Gastroesophageal sphincter (tissue), 4 donors: ENCODE measurements at places on chromosomes 7 and 10.
A peak's percentile ranks its signal among the peaks of the same experiment; 100 is the strongest.

GRCh38 chr7:2012981-2013380, 219.8 kb downstream of the MAD1L1 start:
- ATAC-seq, result no peak

DNA sequence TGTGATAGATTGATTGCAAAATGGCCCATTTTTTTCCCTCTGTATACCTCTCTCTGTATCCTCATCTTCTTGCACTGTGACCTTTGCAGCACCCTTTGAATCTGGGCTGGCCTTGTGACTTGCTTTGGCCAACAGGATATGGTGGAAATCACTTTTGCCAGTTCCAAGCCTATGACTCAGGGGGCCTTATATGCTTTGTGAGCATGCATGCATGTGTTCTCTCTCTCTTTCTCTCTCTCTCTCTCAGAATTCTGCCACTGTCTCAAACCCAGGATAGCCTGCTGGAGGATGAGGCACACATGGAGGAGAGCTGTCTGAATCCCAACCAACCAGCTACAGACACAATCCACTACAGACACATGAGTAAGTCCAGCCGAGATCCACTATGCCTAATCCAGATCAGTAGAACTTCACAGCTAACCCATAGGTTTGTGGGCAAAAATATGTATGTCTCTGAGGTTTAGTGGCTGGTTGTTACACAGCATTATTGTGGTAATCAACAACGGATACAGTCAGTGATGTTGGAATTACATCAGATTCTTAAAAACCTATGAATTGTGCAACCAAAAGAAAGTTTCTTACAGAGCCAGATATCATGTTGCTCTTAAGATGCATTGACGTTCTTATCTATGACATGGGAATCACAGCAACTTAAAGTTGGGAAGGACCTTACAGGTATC, 41.8 kb upstream of the ABCB4 start:
- no peak for ATAC-seq

DNA sequence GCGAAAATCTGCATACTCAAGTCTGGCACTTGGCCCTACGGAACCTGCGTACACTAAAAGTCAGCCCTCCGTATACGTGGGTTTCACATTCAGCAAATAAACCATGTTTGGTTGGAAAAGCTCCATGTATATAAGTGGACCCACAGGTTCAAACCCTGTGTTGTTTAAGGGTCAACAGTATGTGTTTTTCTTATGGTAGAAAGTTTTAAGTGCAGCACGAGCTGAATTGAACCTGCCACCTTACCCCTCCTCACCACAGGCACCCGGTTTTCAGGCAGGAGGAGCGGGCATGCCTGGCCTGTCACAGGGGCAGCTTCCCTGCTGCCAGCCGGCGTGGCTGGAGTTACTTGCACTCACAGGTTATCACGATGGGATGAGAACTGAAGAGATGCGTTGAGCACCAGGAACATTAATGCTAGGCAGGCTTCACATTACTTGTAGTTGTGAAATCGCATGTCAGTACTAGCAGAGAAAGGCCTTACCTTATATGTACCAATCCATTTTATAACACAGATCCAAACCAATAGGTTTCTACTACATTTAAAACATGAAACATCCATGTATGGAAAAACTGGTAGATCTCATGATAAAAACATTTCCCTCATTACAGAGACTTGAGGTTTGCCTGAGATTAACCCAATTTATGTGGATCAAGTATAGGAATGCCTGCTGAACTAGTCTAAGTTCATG, 12.9 kb downstream of the INSIG1 start:
- ATAC-seq, result no peak

- ATAC-seq, result no peak
These were observed 89.1 kb downstream of the GFRA1 start for GRCh38 chr10:116183733-116184511.

- no peak for ATAC-seq
These were observed 29.4 kb upstream of the SGMS1 start for GRCh38 chr10:50653142-50653541.

GRCh38 chr7:41323806-41324205, 379.1 kb downstream of the INHBA start:
- no peak for ATAC-seq

GRCh38 chr7:66919304-66919703, 1.7 kb upstream of the TMEM248 start:
- ATAC-seq, result no peak

- no peak for ATAC-seq
These were observed 114.8 kb upstream of the WDR11 start for GRCh38 chr10:120736377-120736776.

- peak; percentile 39 for ATAC-seq
These were observed 12.5 kb downstream of the STAG3 start for GRCh38 chr7:100190048-100190711.

GRCh38 chr10:22760025-22760424, 45.6 kb upstream of the PIP4K2A start:
- ATAC-seq, result no peak

- no peak for ATAC-seq
These were observed 44.0 kb downstream of the DNMBP start for GRCh38 chr10:99965700-99966099.

- peak; percentile 0 for ATAC-seq
These were observed 787 bp upstream of the PLEKHA1 start for GRCh38 chr10:122373721-122374120.

DNA sequence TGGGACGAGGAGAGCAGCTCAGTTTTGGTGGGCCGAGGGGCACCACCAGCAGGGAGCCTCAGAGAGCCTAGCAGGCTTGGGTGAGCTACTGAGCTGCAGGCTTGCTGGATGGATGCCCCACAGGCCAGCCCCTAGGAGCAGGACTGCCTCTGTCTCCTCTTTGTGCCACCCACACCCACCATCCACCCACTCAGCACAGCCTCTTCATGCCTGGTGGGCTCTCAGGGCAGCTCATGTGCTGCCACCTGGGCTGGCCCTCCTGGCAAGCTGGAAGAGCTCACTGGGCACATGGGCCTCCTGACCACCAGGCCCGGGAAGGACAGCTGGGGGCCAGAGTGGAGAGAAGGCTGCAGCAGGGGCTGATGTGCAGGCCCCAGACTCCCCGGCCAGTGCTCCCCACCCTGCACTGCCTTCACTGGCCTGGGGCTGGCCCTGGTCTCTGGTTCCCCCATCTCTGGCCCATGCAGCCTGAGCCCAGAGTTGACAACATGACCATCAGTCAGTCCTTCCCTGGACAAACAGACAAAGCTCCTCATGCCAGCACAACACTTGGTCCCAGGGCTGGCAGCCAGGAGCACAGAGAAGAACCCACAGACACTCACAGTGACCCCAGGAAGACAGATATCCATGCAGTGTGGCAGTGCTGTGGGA, 8.2 kb downstream of the RASGEF1A start:
- ATAC-seq, result no peak

- ATAC-seq, result no peak
These were observed 38.6 kb upstream of the MXI1 start for GRCh38 chr10:110168601-110169481.
